ENCODE measurements at places on chromosomes 3 and 15. TPM values are rescaled to one million over a fixed set of nuclear protein-coding genes. Genes with fewer than 3 reads are reported as not detected.
A peak's percentile ranks its signal among the peaks of the same experiment; 100 is the strongest.

DNA sequence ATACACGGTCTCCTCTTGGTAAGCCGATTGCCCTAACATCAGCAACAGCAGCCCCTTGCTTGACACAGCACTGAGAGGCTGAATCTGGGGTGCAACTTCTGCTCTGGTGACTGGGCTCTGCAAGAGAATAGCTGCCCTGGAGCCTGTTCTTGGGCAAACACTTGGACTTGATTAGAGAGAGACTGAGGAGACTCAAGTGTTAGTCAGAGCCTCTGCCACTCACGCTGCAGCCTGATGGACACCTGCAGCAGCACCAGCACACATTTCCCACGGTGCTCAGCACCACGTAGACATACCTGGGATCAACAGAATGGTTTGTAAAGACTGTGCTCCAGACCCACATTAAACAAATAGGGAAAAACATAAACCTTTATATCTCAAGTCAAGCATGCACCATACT lies 35.8 kb upstream of the UMPS start:
- DNase-seq: no peak

GOLGA6L7 gene
- total RNA-seq: not detected

GRCh38 chr3:74273091-74273490 lies 341.4 kb downstream of the CNTN3 start:
- no peak for DNase-seq

- peak; percentile 28 for DNase-seq
Measured at GRCh38 chr3:27456554-27456953, 27.6 kb downstream of the SLC4A7 start.

DNA sequence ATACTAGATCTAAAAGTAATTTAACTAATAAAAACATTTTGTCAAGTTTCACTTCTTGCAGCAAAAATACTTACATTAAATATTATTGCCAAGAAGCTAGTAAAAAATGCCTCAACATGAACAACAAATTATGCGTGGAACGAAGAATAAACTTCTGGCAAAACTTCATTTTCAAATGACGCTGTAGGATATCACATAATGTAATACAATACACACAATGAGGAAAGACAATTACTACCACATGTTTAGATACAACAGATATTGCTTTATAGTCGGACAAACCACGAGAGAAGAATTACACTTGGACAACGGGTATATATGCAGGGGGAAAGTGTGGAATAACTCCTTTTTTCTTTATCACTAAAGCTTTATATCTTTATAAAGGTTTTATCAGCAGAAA lies 21.6 kb downstream of the P3H2 start:
- DNase-seq: no peak

DNA sequence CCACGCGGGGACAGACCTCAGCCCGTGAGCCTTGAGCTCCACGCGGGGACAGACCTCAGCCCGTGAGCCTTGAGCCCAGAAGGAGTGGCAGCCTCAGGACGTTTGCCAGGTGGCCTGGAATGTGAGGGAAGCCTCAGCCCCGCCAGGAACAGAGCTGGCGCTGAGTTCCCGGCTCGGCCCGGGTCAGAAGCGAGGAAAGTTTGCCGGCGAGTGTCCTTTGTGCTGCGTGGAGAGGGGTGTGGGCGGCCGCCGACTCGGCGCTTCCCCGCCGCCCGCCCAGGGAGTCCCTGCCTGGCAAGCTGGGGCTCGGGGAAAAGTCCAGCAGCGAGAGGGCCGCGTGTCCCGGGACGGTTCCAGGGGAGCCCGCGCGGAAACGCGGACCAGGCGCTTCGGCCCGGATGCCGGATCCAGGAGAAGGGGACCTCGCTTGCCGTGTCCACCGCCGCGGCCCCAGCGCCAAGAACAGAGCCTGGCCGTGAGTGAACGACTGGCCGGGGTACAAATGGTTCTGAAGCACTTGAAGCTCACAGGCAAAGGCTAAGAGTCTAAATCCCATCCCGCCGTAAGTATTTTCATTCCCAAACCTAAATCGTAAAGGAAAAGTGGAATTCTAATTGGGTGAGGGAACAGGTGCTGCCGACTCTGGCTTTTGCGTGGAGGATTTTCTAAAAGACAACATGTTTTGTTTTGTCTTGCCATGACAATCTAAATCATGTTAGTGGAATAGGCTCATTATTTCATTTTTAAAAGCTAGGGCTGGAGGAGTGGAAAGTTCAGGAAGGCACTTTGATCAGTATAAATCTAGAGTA lies 1.7 kb downstream of the LRRN1 start:
- DNase-seq: peak; percentile 29
